ENCODE measurements at places on chromosomes 16 and 17.

GRCh38 chr17:59356543-59357218, 25.2 kb downstream of the YPEL2 start:
- no peak for DNase-seq

- no peak for DNase-seq
Measured at GRCh38 chr16:3021449-3022207, 1.5 kb downstream of the TNFRSF12A start.

DNA sequence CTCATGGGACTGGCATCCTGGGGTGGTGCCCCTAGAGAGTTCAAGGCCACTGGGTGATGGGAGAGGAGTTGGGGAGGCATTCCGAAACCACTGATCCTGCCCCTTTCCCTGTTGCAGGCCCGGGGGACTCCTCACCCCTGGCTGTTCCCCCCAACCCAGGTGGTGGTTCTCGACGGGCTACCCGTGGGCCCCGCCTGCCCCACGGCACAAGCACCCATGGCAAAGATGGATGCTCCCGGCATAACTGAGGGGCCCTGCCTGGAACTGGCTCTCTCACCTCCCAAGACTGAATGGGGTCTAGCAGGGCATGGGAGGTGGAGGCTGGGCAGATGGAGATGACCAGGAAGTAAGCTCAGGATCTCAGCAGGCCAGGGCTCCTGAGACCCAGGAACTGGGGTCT, 6.6 kb downstream of the BTBD17 start:
- DNase-seq, result no peak

DNA sequence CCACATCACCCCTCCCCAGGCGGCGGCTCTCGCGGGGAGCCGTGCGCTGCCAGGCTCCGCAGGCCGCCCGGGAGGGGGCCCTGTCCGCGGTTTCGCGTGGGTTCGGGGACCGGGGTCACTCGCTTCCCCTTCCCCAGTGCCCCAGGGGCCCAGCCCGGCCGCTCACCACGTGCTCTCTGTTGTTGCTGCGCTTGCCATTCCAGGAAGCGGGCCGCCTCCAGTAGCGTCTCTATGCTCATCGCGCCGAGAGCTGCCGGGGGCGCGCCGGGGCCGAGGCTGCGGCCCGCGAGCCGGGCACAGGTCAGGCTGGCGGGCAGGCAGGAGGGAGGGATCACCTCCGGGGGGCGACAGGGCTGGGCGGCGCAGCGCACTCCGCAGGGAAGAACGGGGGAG, 390 bp downstream of the MNT start:
- DNase-seq, result no peak

- no peak for DNase-seq
Measured at GRCh38 chr17:62996221-62996620, 30.2 kb downstream of the TANC2 start.

- no peak for DNase-seq
Measured at GRCh38 chr16:53504665-53505064, 1.7 kb upstream of the AKTIP start.

DNA sequence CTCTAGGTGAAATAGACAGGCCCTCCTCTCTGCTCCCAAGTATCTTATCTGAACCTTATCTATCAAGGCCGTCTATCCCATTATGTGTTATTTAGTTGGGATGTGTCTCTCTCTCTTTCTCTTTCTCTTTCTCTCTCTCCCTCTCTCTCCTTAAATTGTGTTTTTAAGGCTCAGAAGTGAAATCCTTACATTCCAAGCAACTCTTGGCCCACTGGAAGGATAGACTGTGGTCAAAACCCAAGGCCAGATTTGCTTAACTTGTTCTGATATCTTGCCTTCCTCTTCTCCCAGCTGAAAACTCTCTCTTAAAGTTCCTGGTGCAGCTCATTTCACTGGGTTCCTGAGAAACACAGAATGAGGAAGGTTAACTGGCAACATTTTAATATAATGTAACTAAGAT, 14.7 kb downstream of the CDRT4 start:
- DNase-seq, result no peak

DNA sequence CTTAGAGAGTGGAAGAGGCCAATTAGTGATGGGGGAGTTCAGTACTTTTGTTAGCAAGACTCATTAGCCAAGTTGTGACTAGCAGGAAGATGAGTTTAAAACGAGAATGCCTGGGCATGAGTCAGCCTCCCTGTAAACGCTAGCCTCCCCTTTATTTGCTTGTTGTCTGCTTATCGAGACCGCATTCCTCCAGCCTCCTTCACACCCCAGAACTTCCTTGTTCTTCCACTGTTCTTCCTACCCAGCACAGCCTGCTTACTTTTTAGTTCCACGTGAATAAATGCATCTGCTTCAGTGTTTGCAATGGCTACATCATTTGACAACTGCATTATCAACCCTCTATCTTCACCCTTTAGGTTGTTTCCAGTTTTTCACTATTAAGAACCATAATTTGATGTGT, 20.2 kb upstream of the OR3A1 start:
- DNase-seq, result no peak

- no peak for DNase-seq
Measured at GRCh38 chr17:33171931-33172330, 121.2 kb downstream of the ASIC2 start.
